ENCODE measurements at places on chromosomes 13 and 19.

GRCh38 chr19:55341171-55341588 is 1.5 kb downstream of the KMT5C start:
- DNase-seq = peak; percentile 84
- H3K4me1 ChIP-seq = peaks cover 12% of the 10 kb centered on the region
- H3K27me3 ChIP-seq = no peaks in the 10 kb centered on the region
- H3K36me3 ChIP-seq = peaks cover 45% of the 10 kb centered on the region
- H3K4me3 ChIP-seq = peak overlapping the region; percentile 99
- peak overlapping the region; percentile 88 for H3K27ac ChIP-seq

GRCh38 chr19:801030-801860 is 4.0 kb downstream of the PTBP1 start:
- H3K4me3 ChIP-seq = no peak overlapping the region
- H3K4me1 ChIP-seq = peaks cover 32% of the 10 kb centered on the region
- DNase-seq = no peak

DNA sequence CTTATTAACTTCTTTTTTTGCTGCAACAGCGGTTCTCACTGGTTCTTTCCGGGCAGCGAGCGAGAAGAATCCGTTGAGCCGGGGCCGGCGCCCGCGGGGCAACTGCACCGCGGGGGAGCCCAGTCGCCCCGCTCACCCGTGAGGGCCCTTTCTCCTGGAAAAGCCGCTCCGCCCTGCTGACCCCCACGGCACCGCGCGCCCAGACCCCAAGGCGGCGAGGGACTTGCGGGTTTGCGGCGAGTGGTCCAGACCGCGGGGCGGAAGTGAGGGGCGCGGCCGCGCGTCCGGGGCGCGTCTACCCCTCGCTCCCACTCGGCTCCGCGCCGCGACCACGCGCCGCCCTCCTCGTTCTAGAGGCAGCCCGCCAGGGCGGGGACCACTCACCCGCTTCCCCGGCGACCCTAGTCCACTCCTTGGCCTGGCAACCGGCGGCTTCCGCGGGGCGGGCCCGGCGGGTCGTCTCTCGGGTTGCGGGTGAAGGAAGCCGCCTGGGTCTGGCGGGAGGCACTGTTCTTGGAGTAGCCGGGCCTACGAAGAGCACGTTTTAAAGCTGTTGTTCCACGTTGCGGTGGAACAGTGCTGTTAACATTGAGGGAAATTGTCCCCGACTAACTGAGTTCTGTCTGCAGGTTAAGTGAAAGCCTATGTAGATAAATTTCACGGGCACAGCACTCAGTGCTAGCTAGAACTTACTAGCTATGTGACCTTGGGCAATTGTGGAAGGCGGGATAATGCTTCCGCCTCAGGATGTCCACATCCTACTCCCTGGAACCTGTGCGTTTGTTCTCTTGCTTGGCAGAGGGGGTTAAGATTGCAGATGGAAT is at the start of gene NEK3:
TSS of gene NEK3 (minus strand) at position 439 of the 824 bp plus-strand sequence. CDS start 3,406 bp downstream, outside the sequence.
- peak within 1 kb of the TSS; percentile 95 for H3K4me3 ChIP-seq
- no peaks in the 10 kb centered on the region for H3K36me3 ChIP-seq
- H3K27ac ChIP-seq = no peak within 1 kb of the TSS
- peaks cover 10% of the 10 kb centered on the region for H3K4me1 ChIP-seq

GRCh38 chr13:104315606-104316005 is 1249.4 kb upstream of the SLC10A2 start:
- no peaks in the 10 kb centered on the region for H3K36me3 ChIP-seq
- no peak for DNase-seq
- no peaks in the 10 kb centered on the region for H3K4me1 ChIP-seq
- H3K27ac ChIP-seq = no peak overlapping the region
- H3K27me3 ChIP-seq = no peaks in the 10 kb centered on the region

GRCh38 chr13:74907788-74908187 is 574.2 kb downstream of the TBC1D4 start:
- H3K27me3 ChIP-seq = no peaks in the 10 kb centered on the region
- no peaks in the 10 kb centered on the region for H3K4me1 ChIP-seq
- no peak for DNase-seq
- H3K36me3 ChIP-seq = no peaks in the 10 kb centered on the region

GRCh38 chr13:113041896-113042295 is 63.7 kb upstream of the F7 start:
- no peak for DNase-seq
- H3K4me1 ChIP-seq = no peaks in the 10 kb centered on the region
- H3K4me3 ChIP-seq = peak overlapping the region; percentile 63
- peaks cover 11% of the 10 kb centered on the region for H3K36me3 ChIP-seq

GRCh38 chr13:41061914-41062837 is 867 bp downstream of the WBP4 start:
- no peak for DNase-seq
- peaks cover 3% of the 10 kb centered on the region for H3K36me3 ChIP-seq
- no peaks in the 10 kb centered on the region for H3K27me3 ChIP-seq
- peak overlapping the region; percentile 95 for H3K4me3 ChIP-seq

DNA sequence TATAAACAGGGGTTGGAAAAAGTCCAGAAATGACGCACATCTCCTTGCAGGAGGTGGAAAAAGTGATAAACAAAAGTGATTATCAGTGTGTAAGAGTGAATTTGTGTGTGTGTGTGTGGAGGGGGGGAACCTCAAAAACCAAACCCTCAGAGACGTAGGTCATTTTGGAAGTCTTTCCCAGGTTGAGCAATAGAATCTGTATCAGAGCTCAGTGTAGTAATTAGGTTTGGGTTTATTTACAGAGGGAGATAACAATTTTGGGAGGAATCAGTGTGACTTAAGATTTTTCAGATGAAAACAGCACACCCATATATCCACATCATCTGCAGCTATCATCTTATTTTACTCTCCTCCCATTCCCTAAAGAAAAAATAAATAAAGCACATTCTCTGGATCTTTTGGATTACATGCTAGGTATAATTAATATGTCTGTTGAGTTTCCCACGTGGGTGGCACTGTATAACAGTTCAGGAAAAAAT is 406.4 kb downstream of the FGF9 start:
- H3K27ac ChIP-seq = no peak overlapping the region
- no peak overlapping the region for H3K4me3 ChIP-seq
- DNase-seq = no peak
- H3K36me3 ChIP-seq = no peaks in the 10 kb centered on the region
- no peaks in the 10 kb centered on the region for H3K27me3 ChIP-seq

DNA sequence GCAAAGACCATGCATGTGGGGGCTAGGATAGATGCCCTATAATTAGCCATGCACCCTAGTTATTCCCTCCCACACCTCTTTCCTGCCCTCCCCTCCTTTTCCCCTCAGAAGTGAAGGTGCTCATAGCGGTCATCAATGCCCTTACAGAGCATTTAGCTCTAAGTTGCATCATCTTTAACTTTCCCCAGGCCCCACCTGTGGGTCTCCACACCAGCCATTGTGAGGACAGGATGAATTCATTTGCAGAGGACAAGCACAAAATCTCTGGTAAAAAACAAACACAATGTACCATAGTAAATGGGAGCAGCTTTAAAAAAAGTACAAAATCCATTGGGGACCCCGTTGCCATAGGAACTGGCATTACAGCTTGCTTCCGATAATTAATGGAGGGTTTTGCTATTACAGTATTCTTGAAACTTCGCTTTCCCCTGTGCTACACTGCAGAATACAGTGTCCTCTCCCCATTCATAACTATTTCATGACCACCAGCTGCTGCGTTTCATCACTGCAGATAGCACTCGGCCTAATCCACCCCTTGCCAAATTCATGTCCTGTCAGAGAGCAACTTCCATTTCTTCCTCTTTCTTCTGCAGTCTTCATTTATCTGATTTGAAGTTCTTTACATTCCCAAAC is 110.5 kb downstream of the ZDHHC20 start:
- H3K27me3 ChIP-seq = no peaks in the 10 kb centered on the region
- H3K4me1 ChIP-seq = no peaks in the 10 kb centered on the region
- H3K27ac ChIP-seq = no peak overlapping the region
- DNase-seq = no peak
- H3K36me3 ChIP-seq = no peaks in the 10 kb centered on the region

GRCh38 chr19:29789007-29789406 is 22.8 kb upstream of the CCNE1 start:
- H3K36me3 ChIP-seq = no peaks in the 10 kb centered on the region
- H3K4me3 ChIP-seq = no peak overlapping the region
- H3K27ac ChIP-seq = no peak overlapping the region
- H3K4me1 ChIP-seq = peaks cover 3% of the 10 kb centered on the region
- H3K27me3 ChIP-seq = no peaks in the 10 kb centered on the region

DNA sequence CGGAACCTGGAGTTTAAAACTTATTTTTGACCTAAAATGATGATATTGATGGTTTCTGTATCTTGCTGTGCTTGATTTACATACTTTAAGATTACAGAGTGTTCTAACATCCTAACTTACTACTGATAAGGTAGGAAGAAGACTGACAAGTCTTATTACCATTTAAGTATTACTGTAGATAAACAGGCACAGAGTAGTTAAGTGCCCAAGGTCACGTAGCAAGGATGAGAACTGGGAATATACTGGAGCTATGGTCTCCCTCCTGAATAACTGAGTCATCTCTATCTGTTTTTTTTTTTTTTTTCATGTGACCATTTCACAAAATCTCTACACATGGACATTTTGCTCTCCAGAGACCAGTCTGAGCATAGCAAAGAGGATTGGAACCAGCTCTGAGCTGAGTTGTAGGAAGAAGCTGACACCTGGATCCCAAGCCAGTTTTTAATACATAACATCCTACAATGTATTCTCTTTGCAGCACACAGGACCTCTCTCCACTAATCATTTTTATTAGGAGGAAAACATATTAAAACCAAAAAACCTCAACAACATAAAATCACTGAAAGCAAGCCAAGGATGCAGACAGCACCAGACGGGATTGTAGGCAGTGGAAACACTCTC is 173.5 kb downstream of the DNAJC15 start:
- DNase-seq = no peak
- H3K4me1 ChIP-seq = no peaks in the 10 kb centered on the region
- no peaks in the 10 kb centered on the region for H3K27me3 ChIP-seq
- H3K36me3 ChIP-seq = no peaks in the 10 kb centered on the region
- H3K4me3 ChIP-seq = no peak overlapping the region
- H3K27ac ChIP-seq = no peak overlapping the region

DNA sequence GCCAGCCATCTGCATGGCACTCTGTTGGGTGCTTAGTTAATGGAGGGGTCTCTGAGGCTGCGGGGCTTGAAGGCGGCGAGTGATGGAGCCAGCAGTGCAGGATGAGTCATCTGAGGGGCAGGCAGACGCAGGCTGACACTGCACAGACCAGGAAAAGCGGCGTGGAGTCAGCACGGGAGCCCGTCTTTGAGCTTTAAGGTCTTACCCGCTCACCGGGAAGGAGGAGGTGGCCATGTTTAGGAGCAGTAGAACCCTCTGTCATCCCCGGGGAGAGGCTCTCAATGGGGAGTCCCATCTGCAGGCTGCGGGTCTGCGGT is 13.1 kb downstream of the NAXD start:
- peaks cover 3% of the 10 kb centered on the region for H3K4me1 ChIP-seq
- H3K27me3 ChIP-seq = no peaks in the 10 kb centered on the region
- peaks cover 11% of the 10 kb centered on the region for H3K36me3 ChIP-seq
- H3K27ac ChIP-seq = no peak overlapping the region
- no peak overlapping the region for H3K4me3 ChIP-seq
- DNase-seq = no peak

DNA sequence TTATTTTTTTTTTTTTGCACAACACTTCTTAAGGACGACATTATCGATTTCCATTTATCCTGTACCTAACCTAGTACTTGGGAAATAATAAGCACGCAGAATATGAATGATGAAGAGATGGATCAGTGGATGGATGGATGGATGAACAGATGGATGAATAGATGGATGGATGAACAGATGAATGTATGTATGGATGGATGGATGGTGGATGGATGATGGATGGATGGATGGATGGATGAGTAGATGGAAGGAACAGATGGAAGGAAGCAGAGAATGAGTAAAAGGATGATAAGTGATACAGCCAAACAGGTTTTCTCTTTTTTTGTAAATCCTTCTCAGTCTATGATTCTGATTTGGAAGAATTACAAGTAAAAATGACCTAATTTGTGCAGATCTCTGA is 166.9 kb downstream of the COL4A1 start:
- H3K27ac ChIP-seq = no peak overlapping the region
- H3K36me3 ChIP-seq = no peaks in the 10 kb centered on the region
- no peaks in the 10 kb centered on the region for H3K27me3 ChIP-seq
- H3K4me3 ChIP-seq = no peak overlapping the region
- DNase-seq = no peak

GRCh38 chr19:41691268-41691970 is 3.3 kb upstream of the CEACAM7 start:
- peaks cover 5% of the 10 kb centered on the region for H3K27me3 ChIP-seq
- H3K27ac ChIP-seq = no peak overlapping the region
- DNase-seq = no peak
- H3K4me3 ChIP-seq = no peak overlapping the region
- H3K36me3 ChIP-seq = no peaks in the 10 kb centered on the region

DNA sequence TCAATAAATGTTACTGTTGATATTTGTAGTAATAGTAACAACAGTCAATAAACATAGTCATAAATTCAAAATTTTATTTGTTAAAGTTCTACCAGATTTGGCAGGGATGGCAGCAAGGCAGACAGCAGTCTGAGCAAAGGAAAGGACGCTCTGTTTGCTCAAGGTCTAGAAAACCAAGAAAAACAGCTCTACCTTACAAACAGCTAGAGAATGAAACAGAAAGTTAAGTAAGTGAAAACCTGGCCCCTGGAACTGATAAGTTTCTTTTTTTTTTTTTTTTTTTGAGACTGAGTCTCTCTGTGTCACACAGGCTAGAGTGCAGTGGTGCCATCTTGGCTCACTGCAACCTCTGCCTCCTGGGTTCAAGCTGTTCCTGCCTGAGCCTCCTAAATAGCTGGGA is 27.9 kb downstream of the ENOX1 start:
- H3K4me1 ChIP-seq = peaks cover 4% of the 10 kb centered on the region
- no peaks in the 10 kb centered on the region for H3K27me3 ChIP-seq
- no peak overlapping the region for H3K4me3 ChIP-seq
- H3K36me3 ChIP-seq = no peaks in the 10 kb centered on the region

GRCh38 chr19:10116085-10116865 is 3.4 kb downstream of the EIF3G start:
- H3K36me3 ChIP-seq = peaks cover 44% of the 10 kb centered on the region
- H3K4me1 ChIP-seq = peaks cover 8% of the 10 kb centered on the region
- H3K4me3 ChIP-seq = no peak overlapping the region
- no peaks in the 10 kb centered on the region for H3K27me3 ChIP-seq
- no peak for DNase-seq

- DNase-seq = no peak
- no peak overlapping the region for H3K27ac ChIP-seq
- no peaks in the 10 kb centered on the region for H3K4me1 ChIP-seq
- H3K36me3 ChIP-seq = peaks cover 1% of the 10 kb centered on the region
- no peaks in the 10 kb centered on the region for H3K27me3 ChIP-seq
Observed at GRCh38 chr19:36939153-36939552, 23.0 kb downstream of the ZNF568 start.

DNA sequence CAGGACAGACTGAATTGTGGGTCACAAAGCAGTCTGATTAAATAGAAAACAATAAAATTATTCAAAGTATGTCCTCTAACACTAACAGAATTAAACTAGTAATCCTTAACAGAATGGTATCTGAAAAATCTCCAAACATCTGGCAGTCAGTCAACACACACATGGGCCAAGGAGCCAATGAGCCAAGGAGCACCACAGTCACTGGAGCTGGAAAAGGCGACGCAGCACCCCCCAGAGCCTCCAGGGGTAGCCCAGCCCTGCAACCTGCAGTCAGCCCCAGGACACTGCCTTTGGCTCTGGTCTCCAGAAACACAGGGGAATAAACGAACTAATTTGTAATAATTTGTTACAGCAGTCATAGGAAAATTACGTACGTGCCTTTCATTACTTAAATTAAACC is 12.3 kb downstream of the TUBGCP3 start:
- H3K4me3 ChIP-seq = no peak overlapping the region
- no peaks in the 10 kb centered on the region for H3K4me1 ChIP-seq
- H3K36me3 ChIP-seq = no peaks in the 10 kb centered on the region
- H3K27ac ChIP-seq = no peak overlapping the region
- DNase-seq = no peak
